ENCODE measurements at places on chromosomes 3 and 15.

GRCh38 chr3:52890735-52891134 is 6.6 kb downstream of the STIMATE start:
- peaks cover 51% of the 10 kb centered on the region for H3K4me1 ChIP-seq
- H3K27me3 ChIP-seq: no peaks in the 10 kb centered on the region
- peaks cover 6% of the 10 kb centered on the region for H3K36me3 ChIP-seq
- H3K4me3 ChIP-seq: no peak overlapping the region
- H3K27ac ChIP-seq: no peak overlapping the region

- H3K36me3 ChIP-seq: peaks cover 2% of the 10 kb centered on the region
- no peaks in the 10 kb centered on the region for H3K27me3 ChIP-seq
- H3K4me1 ChIP-seq: peaks cover 31% of the 10 kb centered on the region
- DNase-seq: no peak
- H3K27ac ChIP-seq: no peak overlapping the region
Measured at GRCh38 chr3:128240232-128240631, 87.0 kb downstream of the EEFSEC start.

- no peak within 1 kb of the TSS for H3K27ac ChIP-seq
- H3K4me1 ChIP-seq: peaks cover 4% of the 10 kb centered on the region
- DNase-seq: peak; percentile 80
- no peaks in the 10 kb centered on the region for H3K36me3 ChIP-seq
Measured at GRCh38 chr3:52444860-52445793, at the start of gene SEMA3G. SEMA3G (minus strand) TSS chr3:52445103; CDS start chr3:52445027, 76 bp downstream.

- H3K4me3 ChIP-seq: no peak overlapping the region
- peaks cover 2% of the 10 kb centered on the region for H3K36me3 ChIP-seq
- no peak for DNase-seq
- no peaks in the 10 kb centered on the region for H3K27me3 ChIP-seq
Measured at GRCh38 chr15:75644376-75644775, 3.3 kb upstream of the SNX33 start.

GRCh38 chr3:74009961-74010844 is 385.5 kb upstream of the PDZRN3 start:
- no peak for DNase-seq
- no peaks in the 10 kb centered on the region for H3K27me3 ChIP-seq
- no peaks in the 10 kb centered on the region for H3K4me1 ChIP-seq
- no peak overlapping the region for H3K27ac ChIP-seq

GRCh38 chr3:123658118-123658851 is 73.4 kb upstream of the HACD2 start:
- H3K27me3 ChIP-seq: peaks cover 7% of the 10 kb centered on the region
- H3K4me3 ChIP-seq: no peak overlapping the region
- H3K36me3 ChIP-seq: no peaks in the 10 kb centered on the region
- DNase-seq: no peak
- no peak overlapping the region for H3K27ac ChIP-seq

- no peak overlapping the region for H3K4me3 ChIP-seq
- no peaks in the 10 kb centered on the region for H3K36me3 ChIP-seq
- peaks cover 3% of the 10 kb centered on the region for H3K27me3 ChIP-seq
- peaks cover 2% of the 10 kb centered on the region for H3K4me1 ChIP-seq
- no peak for DNase-seq
Measured at GRCh38 chr15:82105451-82106215, 59.8 kb upstream of the MEX3B start.

- no peak overlapping the region for H3K27ac ChIP-seq
- H3K36me3 ChIP-seq: no peaks in the 10 kb centered on the region
- H3K4me1 ChIP-seq: peaks cover 4% of the 10 kb centered on the region
- no peak for DNase-seq
- peaks cover 3% of the 10 kb centered on the region for H3K27me3 ChIP-seq
Measured at GRCh38 chr15:69390575-69390974, 23.6 kb upstream of the KIF23 start.

GRCh38 chr3:167830007-167830406 is 94.5 kb downstream of the SERPINI1 start:
- H3K36me3 ChIP-seq: no peaks in the 10 kb centered on the region
- DNase-seq: no peak
- H3K4me3 ChIP-seq: no peak overlapping the region
- H3K27me3 ChIP-seq: peaks cover 3% of the 10 kb centered on the region
- no peaks in the 10 kb centered on the region for H3K4me1 ChIP-seq

DNA sequence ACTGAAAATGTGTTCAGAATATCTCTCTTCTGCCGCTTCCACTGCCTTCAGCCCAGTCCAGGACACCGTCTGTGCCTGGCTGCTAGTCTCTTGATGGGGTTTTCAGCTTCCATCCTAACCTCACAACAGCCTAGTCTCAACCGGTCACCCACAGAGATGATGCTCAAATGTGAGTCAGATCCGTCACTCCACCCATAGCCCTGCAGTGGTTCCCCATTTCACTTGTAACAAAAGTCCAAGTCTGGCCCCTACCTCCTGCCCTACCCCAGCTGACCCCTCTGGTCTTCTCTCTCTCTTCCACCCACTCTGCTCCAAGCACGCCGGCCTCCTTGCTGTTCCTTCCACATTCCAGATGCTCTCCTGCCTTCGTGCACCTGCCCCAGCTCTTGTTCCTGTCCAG is 68.1 kb downstream of the PPARG start:
- no peaks in the 10 kb centered on the region for H3K36me3 ChIP-seq
- no peak for DNase-seq
- H3K4me3 ChIP-seq: no peak overlapping the region
- H3K27me3 ChIP-seq: peaks cover 5% of the 10 kb centered on the region
- no peaks in the 10 kb centered on the region for H3K4me1 ChIP-seq

DNA sequence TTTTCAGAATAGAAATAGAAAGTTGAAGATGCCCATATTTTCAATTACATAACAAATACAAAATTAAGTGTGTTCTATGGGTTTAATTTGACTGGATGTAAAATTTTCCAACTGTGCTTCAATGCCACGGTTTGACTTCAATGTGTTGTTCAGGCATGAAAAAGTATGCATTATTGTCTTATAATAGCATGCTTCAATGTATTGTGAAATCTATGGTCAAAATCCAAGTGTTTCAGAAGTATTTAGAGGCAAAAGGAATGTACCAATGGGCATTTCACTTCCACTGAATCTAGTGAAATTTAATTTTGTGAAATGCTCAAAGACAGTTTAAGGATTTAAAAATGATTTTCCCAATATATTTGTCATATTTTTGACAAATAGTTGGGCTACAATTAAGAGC is 16.0 kb downstream of the NEK10 start:
- no peaks in the 10 kb centered on the region for H3K36me3 ChIP-seq
- no peaks in the 10 kb centered on the region for H3K27me3 ChIP-seq
- H3K4me3 ChIP-seq: no peak overlapping the region
- DNase-seq: no peak

GRCh38 chr3:105853801-105854432 is 14.9 kb downstream of the CBLB start:
- peaks cover 49% of the 10 kb centered on the region for H3K4me1 ChIP-seq
- H3K27me3 ChIP-seq: no peaks in the 10 kb centered on the region
- peaks cover 42% of the 10 kb centered on the region for H3K36me3 ChIP-seq
- no peak for DNase-seq
- no peak overlapping the region for H3K27ac ChIP-seq

GRCh38 chr3:21893242-21893641 is 142.2 kb upstream of the ZNF385D start:
- H3K27ac ChIP-seq: no peak overlapping the region
- no peaks in the 10 kb centered on the region for H3K4me1 ChIP-seq
- no peaks in the 10 kb centered on the region for H3K27me3 ChIP-seq
- no peak overlapping the region for H3K4me3 ChIP-seq
- DNase-seq: no peak

DNA sequence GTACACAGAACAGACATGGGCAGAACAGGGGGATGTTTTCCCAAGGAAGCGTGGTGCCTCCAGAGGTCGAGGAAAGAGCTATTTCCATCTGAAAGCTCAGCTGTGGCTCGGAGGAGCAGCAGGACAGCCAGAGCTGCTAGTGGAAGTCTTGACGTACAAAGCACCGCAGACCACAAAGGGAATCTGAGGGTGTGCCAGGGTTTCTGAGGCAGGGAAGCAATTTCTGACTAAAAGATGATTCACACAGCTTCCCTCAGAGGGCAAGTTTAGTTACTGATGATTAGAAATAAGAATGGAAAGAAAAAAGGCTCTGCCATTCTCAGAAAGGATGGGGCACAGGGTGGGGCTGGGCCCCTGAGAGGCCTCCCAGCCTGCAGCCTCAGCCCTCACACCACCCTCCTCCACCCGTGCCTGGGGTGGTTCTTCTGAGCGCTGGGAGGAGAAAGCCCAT is 45.8 kb upstream of the SEC13 start:
- H3K36me3 ChIP-seq: no peaks in the 10 kb centered on the region
- H3K4me1 ChIP-seq: peaks cover 37% of the 10 kb centered on the region
- H3K27me3 ChIP-seq: peaks cover 10% of the 10 kb centered on the region
- no peak overlapping the region for H3K4me3 ChIP-seq
- H3K27ac ChIP-seq: peak overlapping the region; percentile 2
- peak; percentile 67 for DNase-seq

DNA sequence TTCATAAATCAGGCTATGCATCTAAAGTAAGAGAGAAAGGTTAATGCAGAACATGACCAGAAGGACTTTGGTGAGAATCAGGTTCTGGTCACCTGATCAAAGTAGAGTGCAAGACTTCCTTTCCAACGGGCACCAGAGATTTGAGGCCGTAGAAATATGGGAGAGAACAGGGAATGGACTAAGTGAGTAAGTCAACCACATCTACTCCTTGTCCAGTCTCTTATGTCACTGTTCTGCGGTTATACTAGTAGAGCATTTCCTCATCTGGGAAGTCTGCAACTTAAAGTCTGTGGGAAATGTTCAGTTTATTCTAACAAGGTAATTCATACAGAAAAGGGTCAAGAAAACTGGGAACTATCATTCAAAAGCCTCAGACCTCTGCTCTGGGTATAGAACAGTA is 232.8 kb downstream of the CPNE4 start:
- DNase-seq: no peak
- H3K27me3 ChIP-seq: peaks cover 16% of the 10 kb centered on the region
- no peaks in the 10 kb centered on the region for H3K4me1 ChIP-seq
- no peak overlapping the region for H3K4me3 ChIP-seq
- H3K27ac ChIP-seq: no peak overlapping the region

- H3K36me3 ChIP-seq: no peaks in the 10 kb centered on the region
- H3K4me1 ChIP-seq: no peaks in the 10 kb centered on the region
Measured at GRCh38 chr3:13495921-13496723, 16.0 kb downstream of the HDAC11 start.

DNA sequence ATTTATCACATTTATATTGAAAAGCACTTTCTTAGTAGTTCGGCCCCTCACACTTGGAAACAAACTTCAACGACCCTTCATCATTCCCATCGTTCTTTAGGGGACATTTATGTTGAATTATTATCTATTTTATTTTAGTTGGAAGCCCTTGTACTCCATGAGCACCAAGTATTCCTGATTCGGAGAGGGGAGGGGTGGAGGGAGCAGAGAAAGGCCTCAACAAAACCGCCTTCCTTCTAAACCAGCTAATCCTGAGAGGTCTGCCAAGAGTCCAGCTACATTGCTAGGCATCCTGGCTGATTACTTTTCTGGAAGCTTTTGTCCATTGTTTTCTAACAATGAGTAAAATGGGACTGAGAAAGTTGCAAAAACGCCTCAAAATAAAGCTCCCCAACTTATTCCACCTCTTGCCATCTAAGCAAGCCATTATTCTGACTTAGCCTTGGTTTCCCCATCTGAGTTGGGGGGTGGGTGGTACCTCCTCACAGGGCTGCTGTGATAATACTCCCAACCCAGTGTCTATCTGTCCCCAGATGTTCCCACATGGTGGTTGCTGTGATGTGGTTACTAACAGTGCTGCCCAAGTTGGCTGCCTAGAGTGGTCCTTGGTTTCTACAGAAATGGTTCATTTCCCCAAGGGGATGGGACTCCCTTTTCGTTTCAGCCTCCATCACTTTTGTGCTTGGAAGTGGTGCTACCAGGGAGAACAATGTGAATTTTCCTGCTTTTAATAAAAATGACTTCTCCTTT is 1.2 kb upstream of the TMEM158 start:
- no peak for DNase-seq
- H3K27ac ChIP-seq: no peak overlapping the region
- H3K36me3 ChIP-seq: no peaks in the 10 kb centered on the region
- peaks cover 63% of the 10 kb centered on the region for H3K27me3 ChIP-seq
- H3K4me3 ChIP-seq: no peak overlapping the region
- peaks cover 10% of the 10 kb centered on the region for H3K4me1 ChIP-seq

DNA sequence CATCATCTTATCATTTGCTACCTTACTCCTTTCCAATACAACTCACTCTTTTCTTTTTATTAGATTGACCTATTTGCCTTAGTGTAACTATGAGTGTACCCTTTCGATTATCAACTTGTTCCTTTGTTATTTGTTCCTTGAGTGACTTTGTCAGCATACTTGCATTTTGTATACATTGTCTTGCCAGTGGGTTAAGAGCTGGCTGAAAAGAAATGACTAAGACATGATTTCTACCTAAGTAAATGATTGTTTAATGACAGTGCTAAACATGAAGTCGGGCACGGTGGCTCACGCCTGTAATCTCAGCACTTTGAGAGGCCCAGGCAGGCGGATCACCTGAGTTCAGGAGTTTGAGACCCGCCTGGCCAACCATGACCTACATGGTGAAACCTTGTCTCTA is 1042.3 kb downstream of the TBL1XR1 start:
- H3K4me3 ChIP-seq: no peak overlapping the region
- no peaks in the 10 kb centered on the region for H3K36me3 ChIP-seq
- H3K4me1 ChIP-seq: no peaks in the 10 kb centered on the region
- H3K27me3 ChIP-seq: no peaks in the 10 kb centered on the region
- H3K27ac ChIP-seq: no peak overlapping the region
